ENCODE measurements at places on chromosomes 6 and 20.
A peak's percentile ranks its signal among the peaks of the same experiment; 100 is the strongest.

DNA sequence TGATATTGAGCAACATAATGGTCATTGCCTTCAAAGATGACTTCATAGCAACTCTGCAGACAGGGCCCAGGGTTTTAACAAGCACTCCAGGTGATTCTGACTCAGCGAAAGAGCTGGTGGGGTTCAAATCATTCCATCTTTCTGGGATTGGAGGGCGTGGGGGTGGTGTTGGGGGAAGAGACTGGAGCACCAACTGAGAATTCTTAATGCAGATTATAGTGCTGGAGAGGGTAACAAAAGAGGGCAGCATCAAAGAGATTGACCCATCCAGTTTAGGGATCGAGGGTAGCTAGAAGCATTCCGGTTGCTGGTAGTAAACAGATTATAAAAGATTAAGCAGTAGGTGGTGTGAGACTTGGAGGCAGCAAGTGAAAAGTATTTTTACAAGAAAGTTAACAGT lies 15.9 kb downstream of the PFDN4 start:
- no peak for DNase-seq

GRCh38 chr6:156507106-156507505 lies 270.1 kb upstream of the ARID1B start:
- no peak for DNase-seq

GRCh38 chr6:26362836-26363220 lies 2.2 kb upstream of the BTN3A2 start:
- no peak for DNase-seq

DNA sequence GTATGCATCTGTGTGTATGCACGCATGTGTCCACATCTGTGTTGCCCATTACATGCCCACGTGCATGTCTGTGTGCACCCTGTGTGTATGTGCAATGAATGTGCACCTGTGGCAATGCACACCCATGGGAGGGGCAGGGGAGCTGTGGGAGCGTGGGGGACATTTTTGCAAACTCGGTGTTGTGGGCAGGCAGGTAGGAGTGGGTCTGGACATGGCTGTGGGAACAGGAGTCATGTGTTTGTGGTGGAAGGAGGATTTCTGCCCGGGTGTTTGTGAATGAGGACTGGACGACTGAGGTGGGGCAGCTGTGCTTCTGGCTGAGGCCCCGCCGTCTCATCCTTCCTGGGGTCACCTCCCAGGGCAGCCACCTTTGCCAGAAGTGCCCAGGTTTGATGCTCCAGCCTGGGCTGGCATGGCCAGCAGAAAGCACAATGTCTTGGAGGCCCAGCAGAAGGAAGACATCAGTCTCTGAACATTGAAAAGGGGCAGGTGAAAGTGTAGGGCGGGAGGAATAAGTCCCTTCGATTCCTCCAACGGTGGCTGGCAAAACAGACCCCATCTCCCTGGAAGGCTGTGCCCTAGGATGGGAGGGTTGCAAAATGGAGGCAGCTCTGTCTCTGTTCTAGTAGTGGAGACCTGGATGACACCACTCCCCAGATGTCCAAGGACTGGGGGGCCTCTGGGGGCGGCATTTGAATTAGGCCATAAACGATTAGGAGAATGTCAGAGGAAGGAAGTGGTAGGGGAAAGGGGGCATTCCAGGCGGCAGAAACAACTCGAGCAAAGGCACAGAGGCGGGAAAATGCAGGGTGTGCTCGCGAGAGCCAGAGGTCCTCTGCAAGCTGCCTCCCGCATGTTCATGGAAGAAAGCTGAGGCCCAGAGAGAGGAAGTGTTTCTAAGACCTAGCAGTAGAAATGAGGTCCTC lies 19.1 kb upstream of the ARMC12 start:
- no peak for DNase-seq

- DNase-seq, result no peak
Observed at GRCh38 chr20:43658723-43659419, 8.0 kb upstream of the MYBL2 start.

DNA sequence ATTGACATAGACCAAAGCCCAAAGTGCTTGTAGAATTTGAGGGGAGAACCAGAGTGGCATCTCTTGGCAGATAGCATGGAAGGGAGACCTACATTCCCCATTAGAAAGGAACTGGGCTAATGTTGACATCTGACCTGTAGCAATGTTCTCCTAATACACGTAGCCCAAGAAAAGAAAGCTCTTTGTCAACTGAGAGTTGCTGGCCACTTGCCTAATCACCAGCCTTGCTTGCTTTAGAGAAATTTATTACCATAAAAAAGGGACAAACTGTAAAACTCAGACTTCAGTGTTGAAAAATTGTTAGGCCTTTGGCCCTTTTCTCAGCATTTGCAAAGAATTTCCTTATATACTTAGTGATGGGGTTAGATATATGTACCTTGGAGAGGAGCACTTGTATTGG lies 777.5 kb downstream of the MAFB start:
- no peak for DNase-seq

GRCh38 chr6:97026298-97026697 lies 101.8 kb downstream of the KLHL32 start:
- DNase-seq, result no peak

DNA sequence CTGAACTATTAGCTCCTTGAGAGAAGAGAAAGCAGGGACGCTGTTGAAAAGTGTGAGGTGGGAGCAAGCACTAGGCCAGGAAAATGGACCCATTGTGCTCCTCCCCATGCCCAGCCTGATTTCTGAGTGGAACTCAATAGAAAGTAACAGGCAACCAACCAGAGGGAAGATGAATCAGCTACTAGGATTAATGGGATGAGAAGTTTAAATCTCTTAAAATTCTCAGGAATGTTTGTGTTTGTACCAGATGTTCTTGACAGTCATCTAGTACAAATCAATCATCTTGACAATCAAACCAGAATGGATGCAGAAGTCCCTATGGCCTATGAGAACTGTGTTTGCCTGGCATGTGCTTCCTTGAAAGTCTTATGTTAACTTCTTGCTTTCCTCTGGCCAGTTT lies 48.9 kb downstream of the HDDC2 start:
- DNase-seq, result no peak

GRCh38 chr6:166361077-166361429 lies 18.7 kb upstream of the SFT2D1 start:
- DNase-seq, result no peak

DNA sequence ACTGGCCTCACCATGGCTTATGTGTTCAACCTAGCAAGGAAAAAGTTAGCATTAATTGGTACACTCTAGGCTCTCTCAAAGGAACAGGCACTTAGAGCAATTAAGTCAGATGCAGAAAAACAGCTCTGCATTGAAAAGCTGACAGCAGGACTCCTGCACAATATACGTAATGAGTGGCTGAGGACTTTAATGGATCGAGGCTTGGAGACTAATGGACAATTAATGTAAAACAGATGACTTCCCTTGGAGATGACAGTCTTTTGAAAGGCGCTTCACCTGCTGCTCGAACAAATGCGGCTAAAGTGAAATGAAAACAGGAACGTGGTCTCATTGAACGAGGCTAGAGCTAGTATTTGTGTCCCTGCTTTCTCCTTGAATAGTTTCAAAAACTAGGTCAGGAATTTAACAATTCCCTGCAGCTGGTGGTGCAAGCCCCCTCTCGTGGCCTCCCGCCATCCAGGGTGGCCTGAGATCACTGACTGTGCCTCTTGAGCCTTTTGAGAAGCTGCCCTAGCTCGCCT lies 137.1 kb downstream of the ELOVL4 start:
- no peak for DNase-seq

DNA sequence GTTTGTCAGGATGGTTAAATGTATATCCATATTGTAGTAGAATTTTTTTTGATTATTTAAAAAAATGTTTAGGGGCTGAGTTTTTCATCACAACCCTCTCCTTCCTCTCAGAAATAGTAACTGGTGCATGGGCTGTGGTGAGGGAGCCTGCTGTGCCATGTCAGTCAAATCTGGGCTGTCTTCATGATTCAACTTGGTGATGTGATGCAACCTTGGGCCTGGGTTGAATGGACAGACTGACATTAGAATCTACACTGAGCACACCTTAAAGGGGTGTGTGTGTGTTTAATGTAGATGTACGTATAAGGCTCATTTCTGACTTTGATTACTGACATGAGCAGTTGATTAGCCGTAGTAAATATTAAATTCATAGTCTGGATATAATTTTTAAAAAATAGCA lies 3.7 kb downstream of the TJAP1 start:
- no peak for DNase-seq

DNA sequence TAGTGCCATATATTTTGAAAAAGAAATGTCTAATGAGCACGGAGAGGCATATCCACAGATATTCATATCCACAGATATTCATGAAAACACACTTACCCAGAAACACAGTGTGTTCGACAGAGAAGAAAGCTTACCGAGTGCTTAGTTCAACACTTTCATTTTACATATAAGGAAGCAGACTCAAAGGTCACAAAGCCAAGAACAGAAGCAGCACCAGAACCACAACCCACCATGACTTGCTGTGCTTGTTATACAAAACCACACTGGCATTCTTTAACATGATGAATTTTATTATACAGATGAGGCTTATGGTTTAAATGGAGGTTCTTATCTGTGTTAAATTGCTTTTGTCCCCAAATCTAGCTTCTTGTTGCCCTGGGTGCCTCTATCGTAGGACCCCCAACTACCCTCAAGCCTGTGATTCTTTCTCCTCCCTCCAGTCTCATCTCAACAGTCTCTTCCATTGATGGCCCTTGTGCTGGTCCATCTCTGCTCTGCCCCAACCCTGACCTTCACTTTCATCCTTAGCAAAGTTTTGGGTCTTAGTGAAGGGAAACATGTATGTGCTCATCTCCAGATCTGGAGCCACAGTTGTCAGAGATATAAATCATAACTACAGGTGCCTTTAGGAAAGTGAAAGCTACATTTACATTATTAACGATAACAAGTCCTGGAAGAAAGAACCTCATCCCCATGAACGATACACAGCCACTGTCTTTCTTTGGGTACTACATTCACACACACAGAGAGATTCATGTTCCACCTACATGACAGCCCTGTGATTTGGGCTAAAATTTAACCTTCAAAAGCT lies 40.0 kb downstream of the SF3B5 start:
- DNase-seq, result peak; percentile 11

GRCh38 chr20:48986899-48987298 lies 59.2 kb upstream of the CSE1L start:
- DNase-seq, result no peak
